Sigmoid colon (tissue), 7 donors: ENCODE measurements at places on chromosomes 3 and 15. TPM values are rescaled to one million over a fixed set of nuclear protein-coding genes. Genes with fewer than 3 reads are reported as not detected.

DNA sequence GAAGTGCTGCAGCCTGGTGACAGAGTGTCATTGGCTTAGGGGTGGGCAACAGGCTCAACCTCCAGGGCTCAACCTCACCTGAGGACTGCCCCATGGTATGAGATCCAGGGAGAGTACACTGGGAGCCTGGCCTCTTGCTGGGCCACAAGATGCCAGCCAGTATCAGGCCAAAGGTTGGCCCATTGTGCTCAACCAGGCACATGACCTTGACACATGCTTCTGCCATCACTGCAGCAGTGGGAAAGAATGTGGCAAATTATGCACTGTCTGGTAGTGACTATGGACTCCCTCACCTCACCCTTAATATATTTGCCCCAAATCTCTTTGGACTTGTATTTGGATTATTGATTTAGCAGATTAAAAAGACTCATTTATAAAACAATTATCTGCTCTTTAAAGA, 233.9 kb upstream of the GOLGA6L4 start:
- H3K36me3 ChIP-seq = no peaks in the 10 kb centered on the region
- no peaks in the 10 kb centered on the region for H3K27me3 ChIP-seq
- DNase-seq = no peak
- no peaks in the 10 kb centered on the region for H3K4me1 ChIP-seq

GRCh38 chr3:62585861-62586260, 212.5 kb upstream of the FEZF2 start:
- H3K27ac ChIP-seq = no peak overlapping the region
- no peaks in the 10 kb centered on the region for H3K36me3 ChIP-seq
- H3K4me1 ChIP-seq = no peaks in the 10 kb centered on the region
- no peak for DNase-seq
- no peak overlapping the region for H3K4me3 ChIP-seq

- no peak for DNase-seq
- no peaks in the 10 kb centered on the region for H3K4me1 ChIP-seq
- no peak overlapping the region for H3K27ac ChIP-seq
- no peaks in the 10 kb centered on the region for H3K27me3 ChIP-seq
- no peak overlapping the region for H3K4me3 ChIP-seq
Observed at GRCh38 chr3:111156517-111156916, 84.9 kb downstream of the NECTIN3 start.

- no peaks in the 10 kb centered on the region for H3K27me3 ChIP-seq
- H3K4me3 ChIP-seq = no peak overlapping the region
- H3K36me3 ChIP-seq = no peaks in the 10 kb centered on the region
- no peak for DNase-seq
Observed at GRCh38 chr3:24596626-24597025, 102.0 kb upstream of the THRB start.

- H3K36me3 ChIP-seq = no peaks in the 10 kb centered on the region
- no peaks in the 10 kb centered on the region for H3K4me1 ChIP-seq
- DNase-seq = no peak
- H3K27me3 ChIP-seq = no peaks in the 10 kb centered on the region
- H3K27ac ChIP-seq = no peak overlapping the region
Observed at GRCh38 chr15:34603095-34603494, 19.6 kb upstream of the GOLGA8B start.

The ATP8B4 gene
- total RNA-seq = 8.9 TPM

The LRRC31 gene
- total RNA-seq = not detected

- H3K4me3 ChIP-seq = no peak overlapping the region
- no peaks in the 10 kb centered on the region for H3K36me3 ChIP-seq
- no peak for DNase-seq
- no peaks in the 10 kb centered on the region for H3K27me3 ChIP-seq
Observed at GRCh38 chr3:175179055-175179454, 319.9 kb downstream of the NAALADL2 start.

The DAZL gene
- 0.41 TPM for total RNA-seq

GRCh38 chr3:42802876-42803413, 1.3 kb downstream of the HIGD1A start:
- H3K4me1 ChIP-seq = no peaks in the 10 kb centered on the region
- H3K27me3 ChIP-seq = no peaks in the 10 kb centered on the region
- peak overlapping the region; percentile 69 for H3K4me3 ChIP-seq
- DNase-seq = no peak
- H3K36me3 ChIP-seq = no peaks in the 10 kb centered on the region

The DISP2 gene
- total RNA-seq = 0.36 TPM

The C2CD4B gene
- 1.8 TPM for total RNA-seq

DNA sequence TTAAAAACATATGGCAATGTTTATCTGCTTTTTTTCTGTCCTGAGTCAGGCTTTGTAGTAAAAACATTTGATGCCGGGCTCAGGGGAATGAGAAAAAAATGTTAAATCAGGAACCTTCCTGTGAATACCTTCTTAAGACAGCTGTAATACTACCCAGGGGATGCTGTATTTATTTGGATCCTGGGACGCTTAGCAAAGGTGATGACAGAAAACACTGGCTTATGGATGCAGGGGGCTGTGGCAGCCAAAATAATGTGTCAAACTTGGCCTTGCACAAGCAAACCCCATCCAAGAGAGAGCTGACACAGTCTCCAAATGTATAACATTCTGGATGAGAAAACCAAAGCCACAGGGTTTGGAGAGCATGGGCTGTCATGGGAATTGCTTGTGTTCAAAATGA, 438.2 kb upstream of the PROK2 start:
- H3K27me3 ChIP-seq = no peaks in the 10 kb centered on the region
- H3K27ac ChIP-seq = no peak overlapping the region
- no peaks in the 10 kb centered on the region for H3K36me3 ChIP-seq
- H3K4me1 ChIP-seq = no peaks in the 10 kb centered on the region
- no peak for DNase-seq
- no peak overlapping the region for H3K4me3 ChIP-seq

The NOX5 gene
- total RNA-seq = 0.49 TPM

The SEMA6D gene
- 6.9 TPM for total RNA-seq

The RARRES1 gene
- total RNA-seq = 13.0 TPM

- no peak overlapping the region for H3K27ac ChIP-seq
- no peaks in the 10 kb centered on the region for H3K36me3 ChIP-seq
- H3K4me3 ChIP-seq = no peak overlapping the region
- no peaks in the 10 kb centered on the region for H3K27me3 ChIP-seq
- H3K4me1 ChIP-seq = no peaks in the 10 kb centered on the region
Observed at GRCh38 chr3:123971406-123971805, 10.4 kb upstream of the CCDC14 start.

DNA sequence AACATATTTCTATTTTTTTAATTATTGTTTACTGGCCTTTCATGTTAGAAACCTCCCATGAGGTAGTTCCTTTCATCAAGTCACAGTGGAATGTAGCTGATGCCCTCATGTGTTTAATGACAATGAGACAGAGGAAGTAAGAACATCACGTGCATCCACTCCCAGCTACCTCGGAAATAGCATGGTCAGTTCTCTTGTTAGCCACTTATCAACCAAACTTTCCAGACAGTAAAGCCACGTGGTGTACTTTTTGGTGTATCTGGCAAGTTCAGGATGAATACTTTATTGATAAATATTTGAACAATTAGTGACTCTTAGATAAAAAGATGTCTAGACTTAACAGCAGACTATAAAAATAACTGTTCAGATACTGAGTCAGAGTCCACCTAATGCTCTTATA, 781.7 kb downstream of the MECOM start:
- H3K27ac ChIP-seq = no peak overlapping the region
- H3K36me3 ChIP-seq = no peaks in the 10 kb centered on the region
- H3K4me1 ChIP-seq = peaks cover 19% of the 10 kb centered on the region
- H3K4me3 ChIP-seq = no peak overlapping the region
- H3K27me3 ChIP-seq = no peaks in the 10 kb centered on the region

DNA sequence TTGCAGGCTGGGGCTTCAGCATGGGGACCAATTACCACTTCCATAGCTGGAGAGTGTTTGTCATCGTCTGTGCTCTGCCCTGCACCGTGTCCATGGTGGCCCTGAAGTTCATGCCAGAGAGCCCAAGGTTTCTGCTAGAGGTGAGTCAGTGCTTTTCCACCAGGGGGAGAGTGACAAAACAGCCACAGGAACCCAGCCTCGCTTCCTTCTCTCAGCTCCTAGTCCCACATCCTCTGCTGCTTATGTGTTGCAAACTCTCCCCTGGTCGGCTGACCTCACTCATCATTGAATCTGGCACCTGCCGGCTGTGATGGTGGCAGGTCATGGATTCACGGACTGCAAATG, 158.3 kb downstream of the SV2B start:
- H3K4me3 ChIP-seq = no peak overlapping the region
- no peak for DNase-seq
- H3K27ac ChIP-seq = no peak overlapping the region
- no peaks in the 10 kb centered on the region for H3K27me3 ChIP-seq
- H3K36me3 ChIP-seq = no peaks in the 10 kb centered on the region

DNA sequence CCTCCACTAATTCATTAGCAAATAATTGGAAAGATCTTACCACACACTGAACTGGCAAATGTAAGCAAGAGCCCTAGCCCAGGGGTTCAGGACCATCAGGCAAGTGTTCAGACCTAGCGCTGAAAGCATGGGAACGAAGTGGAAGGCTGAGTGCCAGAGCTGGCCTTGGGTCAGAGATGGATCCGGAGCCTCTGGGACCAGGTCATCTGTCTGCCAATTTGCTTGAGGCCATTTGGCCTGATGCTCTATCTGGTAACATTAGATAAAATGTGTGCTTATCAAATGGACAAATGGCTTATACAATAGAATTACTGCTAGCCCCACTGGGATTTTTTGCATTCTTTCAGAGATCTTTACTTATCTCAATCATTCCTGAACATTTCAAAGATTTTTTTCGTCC, 1.4 kb upstream of the TMC3 start:
- no peak overlapping the region for H3K27ac ChIP-seq
- no peaks in the 10 kb centered on the region for H3K36me3 ChIP-seq
- no peaks in the 10 kb centered on the region for H3K27me3 ChIP-seq

- no peaks in the 10 kb centered on the region for H3K4me1 ChIP-seq
- no peak overlapping the region for H3K27ac ChIP-seq
- H3K4me3 ChIP-seq = no peak overlapping the region
- no peak for DNase-seq
Observed at GRCh38 chr3:29181872-29182271, 99.0 kb upstream of the RBMS3 start.

DNA sequence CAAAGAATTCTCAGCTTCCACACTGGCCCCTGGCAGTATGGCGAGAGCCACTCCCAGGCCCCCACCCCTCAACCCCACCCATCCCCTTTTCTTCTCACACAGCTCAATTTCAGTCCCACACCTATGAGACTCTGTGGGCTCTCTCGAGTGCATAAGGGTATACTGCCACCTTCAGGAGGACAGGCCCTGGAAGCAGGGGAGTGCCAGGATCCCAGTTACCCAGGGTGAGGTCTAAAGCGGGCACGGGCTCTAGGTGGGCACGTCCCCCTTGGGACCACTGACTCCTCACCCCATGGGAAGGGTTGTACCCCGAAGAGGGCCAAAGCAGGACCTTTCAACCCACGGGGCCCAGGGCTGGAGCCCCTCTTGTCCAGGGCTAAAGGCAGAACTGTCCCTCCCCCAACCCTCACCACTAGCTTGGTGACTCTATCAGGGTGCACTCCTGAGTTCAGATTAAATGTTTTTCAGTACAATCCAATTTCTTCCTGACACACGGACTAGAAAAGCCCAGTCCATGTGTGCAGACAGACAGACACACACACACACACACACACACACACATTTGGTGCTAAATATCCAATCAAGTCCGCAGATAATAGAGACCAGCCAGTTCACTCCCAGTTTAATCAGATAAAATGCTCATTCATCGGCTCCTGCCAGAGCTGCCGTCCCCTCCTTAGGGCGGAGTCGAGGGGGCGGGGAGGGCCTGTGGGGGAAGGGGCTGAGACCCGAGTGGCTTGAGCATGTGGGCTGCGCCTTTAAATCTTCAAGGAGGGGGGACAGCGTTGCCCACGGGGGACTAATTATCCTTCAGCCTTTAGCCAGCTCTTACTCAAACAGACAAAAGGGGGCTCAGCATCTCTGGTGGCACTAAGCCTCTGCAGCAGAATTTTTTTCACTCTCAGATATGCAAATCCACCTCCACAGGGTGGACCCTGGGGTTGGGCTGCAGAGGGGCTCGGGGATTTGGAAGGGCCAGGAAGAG, 59.3 kb downstream of the CYP11A1 start:
- peak; percentile 66 for DNase-seq
- no peak overlapping the region for H3K4me3 ChIP-seq
- H3K27ac ChIP-seq = no peak overlapping the region
- no peaks in the 10 kb centered on the region for H3K36me3 ChIP-seq
- peaks cover 25% of the 10 kb centered on the region for H3K27me3 ChIP-seq
- H3K4me1 ChIP-seq = no peaks in the 10 kb centered on the region

DNA sequence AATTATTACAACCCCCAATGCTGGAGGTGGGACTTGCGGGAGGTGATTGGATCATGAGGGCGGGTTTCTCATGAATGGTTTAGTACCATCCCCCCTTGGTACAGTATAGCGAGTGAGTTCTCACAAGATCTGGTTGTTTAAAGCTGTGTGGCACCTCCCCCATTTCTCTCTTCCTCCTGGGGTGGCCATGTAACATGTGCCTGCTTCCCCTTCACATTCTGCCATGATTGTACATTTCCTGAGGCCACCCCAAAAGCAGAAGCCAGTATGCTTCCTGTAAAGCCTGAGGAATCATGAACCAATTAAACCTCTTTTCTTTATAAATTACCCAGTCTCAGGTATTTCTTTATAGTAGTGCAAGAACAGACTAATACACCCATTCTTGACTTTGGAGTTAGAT, 20.3 kb upstream of the PROK2 start:
- H3K36me3 ChIP-seq = no peaks in the 10 kb centered on the region
- H3K4me3 ChIP-seq = no peak overlapping the region
- no peak overlapping the region for H3K27ac ChIP-seq
- no peak for DNase-seq

The ATP13A5 gene
- 1.8 TPM for total RNA-seq

DNA sequence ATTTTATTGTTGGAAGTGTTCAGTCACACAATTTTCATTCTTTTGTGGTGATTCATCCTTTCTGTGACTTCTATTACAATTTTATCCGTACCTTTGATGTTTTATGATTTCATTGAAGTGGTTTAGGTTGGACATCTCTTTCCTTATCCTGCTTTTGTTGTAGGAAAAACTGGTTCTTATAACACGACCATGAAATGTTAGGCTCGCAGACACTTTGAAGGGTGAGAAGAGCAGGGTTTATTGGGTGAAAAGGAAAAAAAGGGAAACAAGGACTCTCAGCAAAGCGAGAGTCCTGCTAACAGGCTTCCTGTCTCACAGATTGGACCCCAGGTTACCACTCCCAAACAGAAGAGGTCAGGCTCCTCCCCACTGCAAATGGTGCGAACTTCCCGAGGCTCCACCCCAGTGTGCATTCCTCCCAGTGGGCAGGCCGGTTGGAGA, 257.4 kb downstream of the STXBP5L start:
- H3K36me3 ChIP-seq = no peaks in the 10 kb centered on the region
- H3K27me3 ChIP-seq = no peaks in the 10 kb centered on the region
- no peak for DNase-seq

The CTDSPL gene
- 69.1 TPM for total RNA-seq

The SH2D7 gene
- total RNA-seq = not detected

The GBE1 gene
- total RNA-seq = 12.1 TPM

The ARMC8 gene
- 67.6 TPM for total RNA-seq

- H3K27ac ChIP-seq = peak overlapping the region; percentile 80
Observed at GRCh38 chr3:9715136-9715535, 11.5 kb downstream of the CPNE9 start.

- no peaks in the 10 kb centered on the region for H3K36me3 ChIP-seq
- no peak for DNase-seq
- no peak overlapping the region for H3K4me3 ChIP-seq
- peaks cover 23% of the 10 kb centered on the region for H3K4me1 ChIP-seq
- H3K27ac ChIP-seq = peak overlapping the region; percentile 92
Observed at GRCh38 chr15:85331655-85332285, 48.6 kb upstream of the AKAP13 start.

The ACOX2 gene
- total RNA-seq = 33.8 TPM

- H3K27ac ChIP-seq = no peak overlapping the region
- H3K4me1 ChIP-seq = no peaks in the 10 kb centered on the region
- no peaks in the 10 kb centered on the region for H3K36me3 ChIP-seq
- no peaks in the 10 kb centered on the region for H3K27me3 ChIP-seq
- no peak for DNase-seq
- no peak overlapping the region for H3K4me3 ChIP-seq
Observed at GRCh38 chr3:156563900-156564682, 9.2 kb upstream of the SSR3 start.
